ENCODE measurements at places on chromosomes 16 and 17.

DNA sequence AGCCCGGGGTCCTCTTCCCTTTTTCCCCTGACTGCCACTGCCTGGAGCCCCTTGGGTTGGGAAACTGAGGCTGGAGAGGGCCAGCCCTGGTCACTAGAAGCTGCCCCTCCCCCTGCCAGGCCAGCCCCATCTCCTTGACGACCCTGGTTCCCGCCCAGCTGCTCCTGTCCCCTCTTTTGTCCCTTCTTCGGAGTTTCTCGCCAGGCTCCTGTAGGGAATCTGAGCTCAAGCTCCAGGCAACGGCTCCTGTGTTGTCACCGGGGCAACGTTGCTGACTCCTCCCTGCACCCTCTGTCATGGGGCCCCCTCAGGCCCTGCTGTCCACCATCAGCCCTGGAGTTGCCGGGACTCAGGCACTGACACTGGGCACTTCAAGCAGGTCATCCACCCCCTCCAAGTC, 5.7 kb downstream of the LLGL1 start:
- no peak for DNase-seq

DNA sequence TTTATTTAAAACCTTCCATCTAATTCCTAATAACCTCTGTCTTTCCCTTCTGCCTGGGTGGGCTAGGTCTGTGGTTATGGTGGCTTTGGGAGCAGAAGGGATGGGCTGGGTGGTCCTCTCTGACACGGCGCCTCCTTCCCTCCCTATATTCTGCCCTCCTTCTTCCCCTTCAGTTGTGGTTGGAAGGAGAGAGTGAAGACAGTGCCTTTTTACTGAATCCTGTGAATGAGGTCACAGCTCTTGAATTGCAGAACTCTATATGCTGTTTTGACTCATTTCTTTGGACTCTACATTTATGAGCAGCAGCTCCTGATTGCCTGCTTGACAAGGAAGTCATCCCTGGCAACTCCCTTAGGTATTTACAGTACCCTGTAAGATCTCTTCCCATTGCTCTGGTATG, 256.0 kb upstream of the ELAC2 start:
- DNase-seq = no peak

DNA sequence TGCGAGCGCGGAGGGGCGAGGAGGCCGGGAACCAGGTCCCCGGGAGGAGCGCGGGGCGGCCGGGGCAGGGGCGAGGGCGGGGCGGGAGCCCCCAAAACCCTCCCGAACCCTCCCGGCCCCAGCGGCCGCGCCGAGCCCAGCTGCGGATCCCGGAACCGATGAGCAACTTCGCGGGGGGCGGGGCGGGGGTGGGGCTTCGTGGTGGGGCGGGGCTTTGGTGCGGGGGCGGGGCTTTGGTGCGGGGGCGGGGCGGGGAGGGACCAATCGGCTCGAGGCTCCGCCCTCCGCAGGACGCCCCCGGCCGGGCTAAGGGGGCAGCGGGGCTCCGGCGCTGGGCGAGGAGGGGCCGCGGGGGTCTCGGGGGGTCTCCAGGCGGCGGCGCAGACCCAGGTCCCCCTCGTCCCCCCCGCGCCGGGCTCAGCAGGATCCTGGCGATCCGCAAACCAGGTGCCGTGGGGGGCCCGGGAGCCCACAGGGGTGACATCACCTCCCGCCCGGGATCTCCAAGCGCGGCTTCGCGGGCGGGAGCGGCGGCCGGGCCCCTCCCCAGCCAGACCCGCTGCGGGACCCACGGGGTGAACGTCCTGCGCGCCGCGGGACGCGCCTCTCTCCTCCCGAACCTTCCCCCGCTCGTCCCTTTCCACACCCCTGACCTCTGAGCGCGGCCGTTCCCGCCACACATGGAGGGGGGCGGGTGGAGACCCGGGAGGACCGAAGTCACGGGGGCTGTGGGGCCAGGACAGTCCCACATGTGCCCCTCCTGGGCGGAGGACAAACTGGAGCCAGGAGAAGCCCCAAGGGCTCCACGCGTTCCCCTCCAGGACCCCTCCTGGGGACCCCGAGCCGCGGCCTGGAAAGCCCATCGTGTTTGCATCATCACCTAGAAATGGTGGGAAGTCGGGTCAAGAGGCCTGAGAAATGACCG, at the start of gene ABR:
Gene ABR, minus strand, starts transcription at position 164 of the 925 bp plus-strand sequence. CDS start 254 bp downstream, outside the sequence.
- no peak for DNase-seq

- no peak for DNase-seq
Measured at GRCh38 chr16:79150632-79151310, 449.8 kb downstream of the MAF start.

DNA sequence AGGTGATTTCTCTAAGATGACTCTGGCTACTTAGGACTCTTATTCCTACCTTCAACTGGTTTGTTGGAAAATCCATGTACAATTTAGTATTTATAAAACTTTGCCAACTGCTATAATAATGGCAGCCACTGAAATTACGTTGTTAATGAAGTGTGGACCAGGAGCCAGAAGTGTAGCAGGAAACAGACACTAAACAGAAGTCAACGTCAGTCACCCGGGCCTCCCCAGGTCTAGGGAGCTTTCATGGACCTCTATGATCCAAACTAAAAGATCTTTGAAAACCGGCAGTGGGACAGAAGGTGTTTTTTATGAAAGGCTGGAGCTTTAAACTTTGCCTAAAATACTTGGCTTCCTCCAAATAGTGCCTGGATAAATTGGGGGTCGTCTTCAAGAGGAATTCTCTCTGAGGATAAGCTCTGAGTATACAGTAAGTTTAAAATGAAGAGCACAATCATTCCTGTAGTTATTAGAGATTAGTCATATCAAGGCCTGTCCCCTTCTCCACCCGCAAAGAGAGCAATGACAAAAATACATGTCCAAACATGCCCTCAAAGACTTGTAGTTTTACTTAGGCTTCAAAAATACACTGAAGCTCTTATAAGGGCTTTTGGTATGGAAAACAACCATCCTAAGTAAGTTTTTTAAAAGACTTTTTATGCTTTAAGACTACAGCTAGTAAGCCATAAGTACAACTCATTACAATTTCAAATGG, 34.6 kb downstream of the DCUN1D3 start:
- no peak for DNase-seq

- no peak for DNase-seq
Measured at GRCh38 chr17:61000911-61001310, 323.3 kb downstream of the BCAS3 start.

DNA sequence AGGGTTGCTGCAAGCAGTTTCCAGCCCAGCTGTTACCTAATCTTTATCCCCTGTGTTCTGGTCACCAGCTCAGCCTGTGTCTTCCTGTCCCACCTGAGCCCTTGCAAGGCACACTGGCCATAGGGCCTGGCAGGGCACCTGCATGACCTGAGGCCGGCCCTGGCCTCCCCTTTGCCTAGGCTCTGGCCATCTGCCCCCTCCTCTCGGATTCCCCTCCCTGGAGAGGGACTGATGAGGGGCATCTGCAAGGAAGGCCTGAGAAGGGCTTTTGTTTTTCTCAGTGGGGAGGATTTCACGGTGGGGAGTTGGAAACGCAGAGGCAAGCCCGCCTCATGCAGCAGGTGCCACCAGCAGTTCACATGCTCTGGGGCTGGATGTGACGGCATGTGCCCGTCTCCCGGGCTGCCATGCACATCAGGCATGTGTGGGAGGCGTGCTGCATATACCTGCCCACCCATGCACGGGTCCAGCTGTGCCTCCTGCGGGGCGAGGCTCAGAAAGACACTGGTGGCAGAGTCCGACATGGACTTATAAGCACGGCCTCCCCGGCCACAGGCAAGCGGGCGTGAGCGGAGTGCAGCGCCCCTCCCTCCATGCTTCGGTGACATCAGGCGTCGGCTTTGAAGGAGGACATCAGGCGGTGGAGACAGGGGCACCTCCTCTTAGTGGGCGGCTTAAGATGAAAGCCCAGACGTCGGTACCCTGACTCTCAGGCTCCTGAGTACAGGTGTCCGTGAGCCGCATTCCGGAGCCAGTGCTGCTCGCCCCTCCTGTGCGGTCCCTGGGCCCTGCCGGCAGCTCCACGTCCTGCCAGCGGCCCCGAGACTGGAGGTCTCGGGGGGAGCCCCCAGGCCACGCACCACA, 16.5 kb downstream of the ASPSCR1 start:
- DNase-seq = no peak

DNA sequence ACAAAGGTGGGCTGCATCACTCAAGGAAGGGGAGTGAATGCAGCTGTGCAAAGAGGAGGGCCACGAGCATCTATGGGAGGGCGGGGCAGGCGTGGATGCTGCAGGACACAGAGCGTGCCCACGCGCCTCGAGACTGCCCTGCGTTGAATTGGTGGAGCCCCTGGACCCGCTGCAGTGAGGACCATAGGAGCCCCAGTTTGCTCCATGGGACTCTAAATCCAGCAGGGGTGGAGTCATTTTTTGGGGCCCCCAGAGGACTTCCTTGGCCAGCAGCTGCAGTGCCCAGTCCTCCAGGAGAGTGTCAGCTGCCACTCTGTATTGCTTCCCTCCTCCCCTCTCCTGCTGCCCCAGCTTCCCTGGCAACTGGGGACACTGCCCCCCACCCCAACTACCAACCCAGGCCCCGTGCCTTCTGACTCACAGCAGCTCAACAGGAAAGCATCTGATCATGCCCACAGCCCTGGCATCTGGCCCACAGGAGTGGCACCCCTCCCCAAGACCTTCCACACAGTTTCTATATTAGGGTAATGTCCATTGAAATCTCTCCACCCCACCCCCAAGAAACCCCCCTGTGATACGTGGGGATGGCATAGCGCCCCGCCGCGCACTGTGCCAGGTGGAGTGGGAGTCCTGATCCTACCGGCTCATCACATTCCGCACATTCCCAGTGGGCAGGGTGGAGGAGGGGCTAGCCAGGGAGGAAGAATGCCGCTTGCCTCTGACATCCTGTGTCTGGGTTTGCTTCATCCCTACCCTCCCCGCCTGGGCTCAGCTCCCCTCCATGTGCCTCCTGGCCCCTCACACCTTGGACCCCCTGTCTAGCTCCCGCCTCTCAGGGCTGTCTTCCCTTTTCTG, 27.8 kb upstream of the ITGA3 start:
- DNase-seq = no peak

DNA sequence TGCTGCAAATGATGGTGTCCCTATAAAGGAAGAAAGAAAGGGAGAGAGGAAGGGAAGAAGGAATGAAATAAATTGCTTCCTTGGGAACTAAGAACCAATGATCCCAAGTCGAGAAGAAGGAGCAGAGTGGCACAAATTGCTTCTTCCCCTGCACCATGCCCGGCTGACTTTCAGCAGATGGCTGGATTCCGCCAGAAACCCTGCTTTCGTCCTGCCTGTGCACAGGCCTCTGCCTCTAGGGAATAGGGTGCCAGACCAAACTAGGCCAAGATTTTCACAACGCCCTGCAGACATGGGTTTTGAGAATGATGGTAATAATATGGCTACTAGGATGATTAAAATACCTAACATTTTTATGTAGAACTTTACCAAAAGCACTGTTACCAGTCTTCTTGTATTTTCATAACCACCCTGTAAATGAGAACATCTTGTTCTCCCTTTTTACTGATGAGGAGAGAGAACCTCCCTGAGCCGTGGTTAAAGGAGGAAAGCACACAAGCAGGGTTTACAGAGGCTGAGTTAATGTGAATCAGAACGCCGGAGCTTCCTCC, 122.1 kb upstream of the HSBP1 start:
- DNase-seq = no peak

DNA sequence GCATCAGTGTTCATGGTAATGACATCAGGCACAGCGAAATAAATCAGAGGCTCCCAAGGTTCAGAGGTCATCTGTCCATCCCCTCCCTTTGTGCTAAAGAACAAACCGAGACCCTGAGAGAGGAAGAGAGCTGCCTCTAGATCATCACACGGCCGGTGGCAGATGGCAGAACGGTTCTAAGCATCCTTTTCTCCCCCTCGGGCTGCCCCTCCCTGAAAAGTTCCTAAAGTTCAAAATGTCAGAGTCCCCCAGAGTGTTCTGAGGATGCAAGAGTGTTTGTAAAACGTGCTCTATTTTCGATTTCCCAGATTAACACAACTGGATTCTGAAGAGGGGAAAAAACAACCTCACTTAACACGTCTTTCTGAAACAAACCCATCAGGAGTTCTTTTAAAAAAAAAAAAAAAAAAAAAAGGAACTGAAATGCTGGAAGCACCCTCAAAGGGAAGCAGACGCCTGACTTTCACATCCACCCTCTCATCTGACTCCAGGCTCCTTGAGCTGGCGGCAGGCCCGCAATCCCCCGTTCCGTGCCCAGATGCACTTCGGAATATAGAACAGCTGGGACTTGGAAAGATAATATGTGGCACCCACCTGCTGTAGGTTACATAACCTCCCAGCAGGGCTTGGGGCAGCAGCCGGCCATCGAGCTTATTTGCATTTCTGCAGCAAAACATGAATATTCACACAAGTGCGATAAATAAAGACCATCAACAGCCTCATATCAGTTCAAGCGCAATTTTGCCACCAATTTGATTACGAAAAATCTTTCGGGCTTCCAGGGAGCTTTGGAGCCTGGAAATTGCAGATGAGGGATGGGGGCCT, 115.5 kb upstream of the SMURF2 start:
- no peak for DNase-seq

GRCh38 chr16:82995924-82996441, 369.2 kb downstream of the CDH13 start:
- DNase-seq = no peak

- DNase-seq = no peak
Measured at GRCh38 chr17:45974916-45975630, 24.0 kb upstream of the STH start.

DNA sequence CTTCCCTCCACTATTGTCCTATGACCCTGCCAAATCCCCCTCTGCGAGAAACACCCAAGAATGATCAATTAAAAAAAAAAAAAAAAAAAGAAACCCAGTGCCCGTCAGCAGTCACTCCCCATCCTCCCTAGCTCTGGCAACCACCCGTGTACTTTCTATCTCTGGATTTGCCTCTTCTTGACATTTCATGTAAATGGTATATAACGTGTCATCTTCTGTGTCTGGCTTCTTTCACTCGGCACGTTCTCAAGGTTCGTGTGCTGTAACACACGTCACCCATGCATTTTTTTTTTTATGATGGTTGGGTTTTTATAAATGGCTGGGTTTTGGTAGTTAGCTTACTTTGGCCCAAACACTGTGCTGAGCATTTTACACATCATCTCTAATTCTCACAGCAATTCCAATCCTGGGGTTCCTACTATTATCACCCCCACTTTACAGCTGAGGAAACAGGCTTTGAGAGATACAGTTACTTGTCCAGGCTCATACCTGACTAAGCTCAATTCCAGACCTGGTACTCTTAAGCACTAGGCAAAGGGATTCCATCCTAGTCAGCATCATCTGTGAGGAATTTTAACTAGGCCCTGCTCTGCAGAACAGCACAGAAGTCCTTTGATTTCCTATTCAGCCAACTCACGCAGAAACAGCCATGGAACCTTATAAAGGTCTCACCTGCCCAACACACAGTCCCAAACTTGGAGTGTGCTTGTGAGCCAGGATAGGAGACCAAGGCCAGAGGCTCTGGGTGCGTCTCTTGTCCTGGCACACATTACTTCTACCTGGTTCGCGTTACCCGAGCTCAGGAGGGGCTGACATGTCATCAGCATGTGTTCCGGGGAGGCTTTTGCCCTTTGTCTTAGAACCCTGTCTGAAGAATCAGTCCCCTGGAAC, 11.7 kb downstream of the NDUFAB1 start:
- DNase-seq = no peak

GRCh38 chr17:19579867-19580565, 46.4 kb downstream of the SLC47A1 start:
- no peak for DNase-seq

- DNase-seq = no peak
Measured at GRCh38 chr16:17231972-17232371, 238.8 kb downstream of the XYLT1 start.

- DNase-seq = peak; percentile 96
Measured at GRCh38 chr16:588889-589657, 793 bp upstream of the RAB40C start.

GRCh38 chr16:65510850-65511249, 389.0 kb upstream of the CDH11 start:
- DNase-seq = no peak

- peak; percentile 28 for DNase-seq
Measured at GRCh38 chr17:46264456-46265198, 30.3 kb upstream of the LRRC37A start.

- DNase-seq = no peak
Measured at GRCh38 chr16:83046664-83047063, 419.9 kb downstream of the CDH13 start.

Data from T-helper 2 cell treated with Interferon-gamma antibody and Interleukin-4, amounts not matched to agents 5 μg/mL and 100 μg/mL, for 36 hours (primary cell).